Right renal cortex interstitium (tissue), 3 donors: ENCODE measurements at places on chromosomes 7 and 10.

GRCh38 chr7:27191833-27192545, 7.0 kb upstream of the HOXA11 start:
- DNase-seq, result no peak

DNA sequence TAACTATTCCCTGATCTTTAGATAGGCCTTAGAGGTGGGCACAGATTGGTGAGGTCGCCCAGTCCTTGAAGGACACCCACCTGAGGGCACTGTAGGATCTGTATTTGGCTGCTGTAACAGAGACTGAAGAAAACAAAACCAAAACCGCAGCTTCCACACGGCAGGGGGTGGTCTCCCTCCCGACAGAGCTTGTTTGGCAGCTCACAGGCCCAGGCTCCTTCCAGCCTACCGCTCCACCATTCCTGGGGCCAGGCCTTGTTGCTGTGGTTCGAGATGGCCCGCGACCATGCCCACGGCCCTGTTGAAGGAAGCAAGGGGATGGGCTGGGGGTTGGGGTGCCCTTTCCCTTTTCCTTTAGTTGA, 30.4 kb downstream of the ZNF783 start:
- DNase-seq, result no peak

DNA sequence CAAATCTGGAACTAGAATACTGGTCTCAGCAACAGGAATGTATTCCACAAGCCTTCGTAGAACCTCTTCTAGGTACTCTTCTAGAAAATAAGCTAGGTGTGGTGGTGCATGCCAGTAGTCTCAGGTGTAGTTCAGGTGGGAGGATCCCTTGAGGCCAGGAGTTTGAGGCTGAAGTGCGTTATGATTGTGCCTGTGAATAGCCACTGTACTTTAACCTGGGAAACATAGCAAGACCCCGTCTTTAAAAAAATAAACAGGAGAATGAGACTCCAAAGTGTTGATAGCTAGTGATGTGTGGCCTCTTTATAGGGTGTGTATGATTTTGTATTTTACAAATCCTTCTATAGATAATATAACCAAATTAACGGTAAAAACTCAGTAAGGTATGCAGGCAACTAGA, 1.5 kb upstream of the ZNF775 start:
- DNase-seq, result no peak

DNA sequence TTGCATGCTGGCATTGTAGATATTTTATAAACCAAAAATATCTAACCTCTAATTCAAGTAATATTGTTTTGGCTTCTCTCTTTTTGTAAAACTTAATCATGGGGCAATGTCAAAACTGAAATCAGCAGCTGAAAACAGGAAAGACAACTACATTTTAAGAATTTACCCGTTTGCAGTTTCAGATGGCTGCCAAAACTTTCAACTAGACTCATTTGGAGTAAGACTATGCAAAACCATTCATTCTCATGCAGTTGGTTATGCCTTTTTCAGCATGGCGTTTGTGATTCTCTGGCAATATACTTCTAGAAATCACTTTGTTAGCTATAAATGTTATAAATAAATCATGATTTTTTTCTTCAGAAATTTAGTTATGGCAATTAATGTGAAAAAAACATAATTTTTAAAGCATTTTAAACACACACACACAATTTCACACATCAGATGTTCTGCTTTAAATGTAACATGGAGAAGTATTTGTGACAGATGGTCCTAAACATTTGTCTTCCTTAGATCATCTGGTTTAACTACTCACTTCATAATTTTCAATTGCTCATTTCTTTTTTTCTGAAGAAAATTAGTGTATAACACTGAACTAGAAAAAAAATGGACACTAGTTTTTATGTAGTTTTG, 116.4 kb downstream of the ITGB8 start:
- DNase-seq, result no peak

GRCh38 chr10:132722394-132723329, 63.3 kb downstream of the NKX6-2 start:
- no peak for DNase-seq

- no peak for DNase-seq
Measured at GRCh38 chr7:143376396-143376795, 4.7 kb upstream of the ZYX start.
